ENCODE measurements at places on chromosomes 5 and 9.

- no peak for DNase-seq
Observed at GRCh38 chr9:35697486-35697885, 7.8 kb upstream of the TPM2 start.

DNA sequence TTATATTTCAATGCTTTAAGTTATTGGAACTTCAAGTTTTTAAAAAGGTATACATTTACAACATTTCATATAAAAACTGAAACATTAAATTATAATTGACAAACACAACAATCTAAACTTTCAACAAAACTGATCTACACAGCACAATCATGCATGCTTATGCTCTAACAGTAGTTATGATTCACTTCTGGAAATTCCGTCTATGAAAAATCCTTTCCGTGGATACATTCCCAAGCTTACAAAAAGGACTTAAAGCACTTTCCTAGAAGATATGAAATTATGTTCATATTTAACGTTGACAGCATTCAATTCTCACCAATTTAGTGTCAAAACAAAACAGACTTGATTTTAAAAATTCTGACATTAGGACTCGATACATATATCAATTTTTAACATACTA, 3.7 kb downstream of the HNRNPH1 start:
- DNase-seq, result no peak

DNA sequence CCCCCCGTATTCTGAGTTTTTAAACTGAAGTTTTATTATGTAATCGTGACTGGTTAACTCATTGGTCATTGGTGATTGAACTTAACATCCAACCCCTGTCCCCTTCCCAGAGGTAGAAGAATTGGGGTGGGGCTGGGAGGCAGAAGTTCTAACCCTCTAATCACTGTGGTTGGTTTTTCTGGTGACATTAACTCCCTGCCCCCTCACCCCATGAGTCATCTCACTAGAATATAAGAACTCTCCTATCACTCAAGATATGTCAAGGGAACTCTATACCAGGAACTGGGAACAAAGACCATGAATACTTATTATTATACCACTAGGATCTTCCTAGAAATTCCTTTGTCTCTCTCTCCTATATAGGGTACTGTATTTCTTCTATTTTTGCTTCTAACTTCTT, 52.3 kb upstream of the CAVIN4 start:
- no peak for DNase-seq

DNA sequence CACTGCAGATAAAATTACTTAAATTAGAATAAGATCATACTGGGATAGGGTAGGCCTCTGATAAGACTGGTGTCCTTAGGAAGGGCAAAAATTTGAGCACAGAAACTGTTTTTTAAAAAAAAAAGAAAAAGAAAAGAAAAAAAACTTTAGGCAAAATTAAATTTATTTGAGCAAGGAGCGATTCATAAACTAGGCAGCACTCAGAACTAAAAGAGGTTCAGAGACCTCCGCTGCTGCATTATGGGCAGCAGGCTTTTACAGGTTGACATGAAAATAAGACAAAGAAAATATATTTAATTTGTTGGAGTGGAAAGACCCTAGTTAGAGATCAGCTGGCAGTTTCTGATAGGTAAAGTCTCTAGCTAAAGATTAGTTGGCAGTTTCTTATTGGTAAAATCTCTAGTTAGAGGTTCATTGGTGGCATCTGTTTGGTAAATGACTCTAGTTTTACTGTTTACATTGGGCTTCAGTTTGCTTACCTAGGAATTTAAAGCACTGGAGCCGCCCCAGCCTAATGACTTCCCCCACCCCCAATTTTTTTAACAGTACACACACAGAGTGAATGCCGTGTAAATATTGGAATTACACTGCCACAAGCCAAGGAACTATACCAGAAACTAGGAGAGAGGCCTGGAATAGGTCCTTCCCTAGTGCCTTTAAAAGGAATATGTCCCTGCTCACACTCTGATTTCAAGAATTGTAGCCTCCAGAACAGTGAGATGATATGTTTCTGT, 4.5 kb upstream of the PLPP6 start:
- DNase-seq, result no peak

GRCh38 chr5:115838885-115839518, 2.4 kb downstream of the ATG12 start:
- no peak for DNase-seq

DNA sequence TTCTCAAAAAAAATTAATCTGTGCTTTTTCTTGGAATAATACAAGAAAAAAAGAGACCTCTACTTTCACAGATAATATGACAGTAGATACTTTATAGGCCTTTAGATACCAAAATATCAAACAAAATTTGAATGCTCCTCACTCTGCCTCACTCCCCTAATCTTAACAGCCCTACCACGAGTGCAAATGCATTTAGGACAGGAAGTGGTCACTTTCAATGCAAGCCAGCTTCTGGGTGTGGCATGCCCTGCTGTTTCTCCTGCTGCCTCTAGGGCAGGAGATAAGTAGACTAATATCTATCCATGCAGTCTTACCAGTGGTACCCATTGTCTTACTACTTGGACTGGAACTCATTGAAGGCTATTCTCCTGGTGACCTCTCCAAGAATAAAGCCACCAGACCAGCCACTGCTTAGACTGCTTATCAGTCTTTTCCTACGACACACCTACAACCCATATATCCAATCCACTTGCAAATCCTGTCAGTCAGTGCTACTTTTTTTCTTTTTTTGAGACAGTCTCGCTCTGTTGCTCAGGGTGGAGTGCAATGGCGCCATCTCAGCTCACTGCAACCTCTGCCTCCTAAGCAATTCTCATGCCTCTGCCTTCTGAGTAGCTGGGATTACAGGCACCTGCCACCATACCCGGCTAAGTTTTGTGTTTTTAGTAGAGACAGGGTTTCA, 23.0 kb downstream of the FRRS1L start:
- DNase-seq, result no peak

GRCh38 chr5:180173875-180174586, 35.0 kb downstream of the RASGEF1C start:
- DNase-seq, result no peak

- DNase-seq, result no peak
Observed at GRCh38 chr9:127650518-127650917, 38.4 kb downstream of the STXBP1 start.

- peak; percentile 65 for DNase-seq
Observed at GRCh38 chr9:111700776-111701175, 39.4 kb downstream of the GNG10 start.

DNA sequence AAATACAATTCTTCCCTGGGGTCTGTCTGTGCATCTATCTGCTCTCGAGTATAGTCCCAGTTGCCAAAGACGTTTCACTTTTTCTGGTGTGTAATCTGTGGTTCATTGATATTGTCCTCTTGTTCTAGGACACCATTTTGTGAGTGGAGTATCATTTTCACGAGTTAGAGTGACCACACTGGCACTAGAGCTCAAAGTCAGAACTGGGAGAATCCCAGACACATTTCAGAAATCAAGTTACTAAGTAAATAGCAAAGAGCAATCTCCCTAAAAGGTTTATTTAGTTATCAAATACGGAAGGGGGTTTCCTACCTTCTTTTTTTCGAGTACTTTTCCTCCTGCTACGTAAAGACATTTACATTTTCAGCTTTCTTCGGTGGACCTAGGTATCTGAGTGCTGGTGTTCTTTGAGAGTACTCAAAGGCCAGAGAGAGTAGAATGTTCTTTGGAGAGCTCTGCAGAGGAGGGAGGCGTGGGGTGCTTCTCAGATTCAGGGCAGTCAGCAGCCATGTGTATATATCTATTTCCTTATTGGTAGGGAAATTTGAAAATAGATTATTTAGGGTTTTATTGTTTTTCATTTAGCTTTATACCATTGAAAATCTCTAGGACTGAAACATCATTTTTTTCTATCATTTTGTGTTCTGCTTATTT, 8.9 kb upstream of the HSPA9 start:
- DNase-seq, result no peak
